NCI-H524 treated with DMSO at 0.1 percent for 48 hours (cell line): ENCODE measurements at places on chromosomes 2 and 18.
A peak's percentile ranks its signal among the peaks of the same experiment; 100 is the strongest.

DNA sequence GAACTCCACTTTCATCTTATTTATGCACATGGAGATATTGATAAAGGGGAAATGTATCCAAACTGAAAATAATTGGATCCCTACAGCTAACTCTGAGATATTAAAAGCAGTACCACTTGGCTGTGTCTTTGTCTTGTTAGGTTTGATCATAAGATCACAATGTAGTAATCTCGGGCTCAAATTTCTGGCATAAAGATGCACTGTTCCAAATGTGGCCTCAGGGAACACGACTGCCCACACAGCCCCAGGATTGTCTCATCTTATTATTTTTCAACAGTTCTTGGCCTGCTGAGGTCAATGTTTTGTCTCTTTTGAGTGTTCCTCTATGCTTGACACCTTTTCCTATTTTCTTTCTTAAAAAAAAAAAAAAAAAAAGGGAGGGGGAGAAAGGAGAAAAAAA, 114.1 kb downstream of the GBX2 start:
- DNase-seq: no peak

- DNase-seq: no peak
Observed at GRCh38 chr2:202339071-202339870, 36.9 kb upstream of the BMPR2 start.

DNA sequence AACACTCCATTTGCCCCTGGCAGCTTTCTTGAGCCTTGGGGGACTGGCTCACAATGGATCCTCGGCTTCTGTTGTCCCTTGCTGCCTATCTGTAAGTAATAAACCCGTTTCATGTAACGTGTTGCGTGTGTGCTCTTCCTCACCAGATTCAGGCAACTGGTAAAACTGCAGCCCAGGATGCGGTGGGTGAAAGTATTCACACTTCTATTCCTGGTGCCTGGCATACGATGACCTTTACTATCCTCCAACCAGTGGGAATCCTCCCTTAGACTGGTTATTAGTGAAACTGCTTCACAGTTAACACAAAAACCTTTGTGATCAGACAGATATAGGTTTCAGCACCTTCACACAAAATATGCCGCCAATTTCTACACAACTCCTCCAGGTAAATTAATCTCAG, 13.6 kb upstream of the ICA1L start:
- DNase-seq: no peak

DNA sequence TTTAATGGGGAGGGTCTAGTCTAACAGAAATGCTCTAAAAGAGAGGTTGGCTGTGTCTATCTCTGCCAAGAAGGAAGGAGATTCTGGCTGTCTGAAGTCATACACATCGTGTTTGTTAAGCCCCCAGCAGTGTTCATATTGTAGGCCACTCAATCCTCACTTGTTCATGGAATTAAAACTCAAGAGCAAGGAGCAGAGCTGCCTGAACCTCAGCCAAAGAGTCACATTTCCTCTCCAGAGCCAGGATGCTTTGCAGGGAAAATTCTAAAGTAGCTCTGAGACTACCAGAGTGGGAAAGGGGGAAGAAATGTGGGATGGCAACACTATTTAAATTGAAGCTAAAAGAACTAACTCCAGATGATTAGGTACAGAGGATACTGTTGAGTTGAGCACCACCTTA, 190.7 kb upstream of the CXCR4 start:
- no peak for DNase-seq

GRCh38 chr2:5290900-5291546, 401.2 kb upstream of the SOX11 start:
- peak; percentile 2 for DNase-seq

DNA sequence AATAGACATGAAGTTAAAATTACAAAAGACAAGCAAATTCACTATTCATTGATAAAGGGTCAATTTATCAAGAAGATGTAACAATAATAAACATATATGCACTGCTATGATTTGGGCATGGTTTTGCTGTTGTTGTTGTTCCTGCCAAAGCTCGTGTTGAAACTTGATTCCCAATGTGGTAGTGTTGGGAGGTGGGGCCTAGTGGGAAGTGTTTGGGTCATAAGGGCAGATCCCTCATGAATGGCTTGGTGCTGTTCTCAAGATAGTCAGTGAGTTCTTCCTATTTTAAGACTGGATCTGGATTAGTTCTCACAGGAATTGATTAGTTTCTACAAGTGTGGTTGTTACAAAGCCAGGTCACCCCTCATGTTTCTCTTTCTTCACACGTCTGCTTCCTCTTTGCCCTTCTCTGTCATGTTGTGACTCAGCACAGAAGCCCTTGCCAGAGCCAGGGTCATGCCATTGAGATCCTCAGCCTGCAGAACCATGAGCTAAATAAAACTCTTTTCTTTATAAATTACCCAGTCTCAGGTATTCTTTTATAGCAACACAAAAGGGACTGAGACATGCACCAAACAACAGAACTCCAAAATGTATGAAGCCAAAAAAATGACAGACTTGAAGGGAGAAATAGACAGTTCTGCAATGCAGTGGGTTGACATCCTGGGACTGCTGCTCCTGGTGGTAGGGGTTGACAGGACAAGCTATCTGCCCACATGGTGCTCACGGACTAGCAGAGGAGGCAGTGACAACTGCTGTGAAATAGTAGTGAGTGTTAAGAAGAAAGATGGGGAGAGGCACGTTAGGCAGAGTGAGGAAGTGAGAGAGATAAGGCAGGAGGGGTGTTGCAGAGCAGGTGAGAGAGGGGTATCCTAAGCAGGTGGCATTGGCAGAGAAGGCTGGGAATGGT, 18.6 kb upstream of the SKA1 start:
- no peak for DNase-seq

DNA sequence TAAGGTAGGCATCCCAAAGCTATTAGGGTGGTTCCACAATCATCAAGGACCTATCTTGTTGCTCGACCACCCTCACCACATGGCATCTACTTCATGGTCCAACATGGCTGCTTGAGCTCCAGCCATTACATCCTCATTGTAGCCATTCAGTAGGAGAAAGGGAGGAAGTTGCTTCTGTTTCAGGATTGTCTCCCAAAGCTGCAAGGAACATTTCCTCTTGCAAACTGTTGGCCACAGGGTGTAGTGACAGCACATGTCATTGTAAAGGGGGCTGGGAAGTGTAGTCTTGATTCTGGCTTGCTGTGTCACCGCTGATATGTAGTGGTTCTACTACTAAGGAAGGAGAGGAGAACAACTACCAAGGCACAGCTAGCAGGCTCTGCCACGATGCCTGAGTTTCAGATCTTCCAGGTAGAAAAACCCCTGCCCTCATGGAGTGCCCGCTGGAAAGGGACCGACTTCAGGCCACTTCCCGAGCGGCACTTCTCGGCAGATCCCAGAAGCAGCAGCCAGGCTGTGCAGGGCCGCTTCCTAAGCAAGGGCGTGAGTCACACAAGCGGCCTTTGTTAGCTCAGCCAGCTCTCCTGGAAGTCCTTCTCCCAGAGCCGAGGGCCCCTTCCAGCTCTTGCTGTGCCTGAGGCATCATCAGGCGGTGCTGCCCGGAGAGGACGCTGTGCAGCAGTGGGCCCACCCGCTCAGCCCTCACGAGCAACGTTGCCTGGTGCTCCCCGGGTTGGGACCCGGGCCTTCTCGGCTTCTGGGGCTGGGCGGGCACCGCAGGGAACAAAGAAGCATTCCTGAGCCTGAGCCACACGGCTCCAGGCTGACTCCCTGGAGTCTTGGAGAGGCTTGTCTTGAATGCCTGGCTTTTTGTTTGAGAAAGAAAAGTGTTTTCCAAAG, 58.2 kb downstream of the HS6ST1 start:
- DNase-seq: no peak

GRCh38 chr2:134327367-134327766, 73.5 kb downstream of the MGAT5 start:
- no peak for DNase-seq

- DNase-seq: no peak
Observed at GRCh38 chr18:12783524-12783923, 80.7 kb downstream of the PSMG2 start.

DNA sequence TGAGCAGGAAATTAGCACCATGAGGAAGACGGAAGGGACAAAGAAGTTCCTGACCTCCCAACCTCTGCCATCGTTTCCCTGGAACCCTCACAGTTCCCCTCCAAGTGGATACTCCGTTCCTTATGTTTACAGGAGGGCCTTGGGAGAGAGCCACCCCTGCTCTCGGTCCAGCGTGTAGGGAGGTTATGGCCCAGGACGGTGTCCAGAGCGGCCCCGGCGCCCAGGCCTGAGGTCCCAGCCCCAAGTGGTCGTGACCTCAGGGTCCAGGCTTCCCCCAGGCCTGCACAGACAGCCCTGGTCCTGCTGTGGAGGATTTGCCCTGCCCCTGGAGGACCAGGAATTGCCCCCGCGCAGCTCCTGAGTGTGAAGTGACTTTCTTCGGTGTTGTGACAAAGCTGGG, 61.8 kb upstream of the RBM44 start:
- no peak for DNase-seq

DNA sequence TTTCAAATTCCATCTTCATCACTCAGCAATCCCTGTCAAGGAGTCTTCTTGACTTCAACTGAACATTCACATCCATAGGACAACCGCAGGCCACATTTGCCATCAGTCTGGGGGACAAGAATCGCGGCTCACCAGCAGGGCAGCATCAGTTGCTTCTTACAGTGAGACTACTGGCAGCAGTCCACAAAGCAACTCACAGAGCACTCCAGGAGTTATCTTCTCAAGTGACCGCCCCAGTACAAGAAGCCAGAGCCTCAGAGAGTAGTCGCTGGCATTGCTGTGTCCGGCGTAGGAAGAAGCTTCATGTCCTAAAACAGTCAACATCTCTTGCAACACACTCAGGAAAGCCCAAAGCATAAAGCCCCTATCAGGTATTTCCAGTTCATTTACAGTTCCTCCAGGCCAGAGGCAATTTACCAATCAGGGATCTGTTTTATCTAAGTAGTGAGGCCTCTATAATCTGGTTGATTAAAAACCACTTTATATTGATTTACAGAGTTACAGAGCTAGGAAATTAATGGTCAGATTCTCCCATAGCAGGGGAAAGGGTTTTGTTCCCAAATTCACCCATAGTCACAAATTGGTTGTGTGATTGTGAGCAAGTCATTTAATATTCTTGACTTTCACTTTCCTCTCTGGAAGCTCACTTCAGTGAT, 177.3 kb downstream of the NBAS start:
- DNase-seq: no peak

GRCh38 chr2:70356941-70357683, 55.2 kb upstream of the FAM136A start:
- no peak for DNase-seq

GRCh38 chr2:152280780-152281179, 54.2 kb upstream of the FMNL2 start:
- no peak for DNase-seq

GRCh38 chr18:10579079-10579867, 53.4 kb downstream of the NAPG start:
- no peak for DNase-seq

GRCh38 chr2:18975506-18976167, 382.8 kb downstream of the OSR1 start:
- DNase-seq: no peak

DNA sequence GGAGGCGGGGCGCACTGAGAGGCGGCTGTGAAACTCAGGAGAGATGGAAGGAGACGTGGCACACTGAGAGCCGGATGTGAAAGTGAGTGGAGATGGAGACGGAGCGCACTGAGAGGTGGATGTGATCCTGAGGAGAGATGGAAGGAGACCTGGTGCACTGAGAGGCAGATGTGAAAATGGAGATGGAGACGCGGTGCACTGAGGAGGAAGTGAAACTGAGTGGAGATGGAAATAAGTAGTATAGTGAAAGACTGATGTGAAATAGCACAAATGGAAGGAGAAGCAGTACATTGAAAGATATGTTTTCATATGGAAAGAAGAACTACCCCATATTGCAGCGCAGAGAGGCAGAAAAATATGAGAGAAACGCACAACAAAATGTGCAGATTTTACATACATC, 281.6 kb upstream of the RGPD4 start:
- no peak for DNase-seq

- no peak for DNase-seq
Observed at GRCh38 chr2:65355186-65355831, 77.1 kb downstream of the SPRED2 start.

- DNase-seq: no peak
Observed at GRCh38 chr2:200216310-200216709, 90.2 kb upstream of the SPATS2L start.

DNA sequence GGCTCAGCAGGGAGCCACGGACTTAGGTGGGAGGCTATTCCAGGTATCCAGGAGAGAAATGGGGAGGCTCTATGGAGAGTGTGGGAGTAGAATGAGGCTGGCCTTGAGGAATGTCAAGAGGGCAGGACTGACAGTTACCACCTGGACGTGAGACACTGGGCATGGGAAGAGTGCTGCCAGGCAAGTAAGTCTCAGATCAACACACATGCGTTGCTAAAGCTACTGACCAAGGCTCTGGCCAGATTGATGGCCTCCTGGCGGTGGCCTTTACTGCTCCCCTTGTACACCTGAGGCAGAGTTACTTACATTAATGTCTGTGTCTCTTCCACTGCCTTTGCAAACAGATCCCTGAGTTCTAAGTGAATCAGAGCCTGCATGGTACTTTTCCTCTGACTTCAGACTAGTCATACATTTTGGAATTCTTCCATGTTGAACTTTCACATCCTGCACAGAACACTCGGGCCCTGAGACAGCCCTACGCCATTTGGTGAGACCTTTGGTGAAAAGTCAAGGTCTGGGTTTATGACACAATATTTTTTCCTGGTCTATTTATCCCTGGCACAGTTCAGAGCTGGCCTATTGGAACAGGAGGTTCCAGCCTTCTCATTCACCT, 398.8 kb upstream of the TRIB2 start:
- DNase-seq: no peak

DNA sequence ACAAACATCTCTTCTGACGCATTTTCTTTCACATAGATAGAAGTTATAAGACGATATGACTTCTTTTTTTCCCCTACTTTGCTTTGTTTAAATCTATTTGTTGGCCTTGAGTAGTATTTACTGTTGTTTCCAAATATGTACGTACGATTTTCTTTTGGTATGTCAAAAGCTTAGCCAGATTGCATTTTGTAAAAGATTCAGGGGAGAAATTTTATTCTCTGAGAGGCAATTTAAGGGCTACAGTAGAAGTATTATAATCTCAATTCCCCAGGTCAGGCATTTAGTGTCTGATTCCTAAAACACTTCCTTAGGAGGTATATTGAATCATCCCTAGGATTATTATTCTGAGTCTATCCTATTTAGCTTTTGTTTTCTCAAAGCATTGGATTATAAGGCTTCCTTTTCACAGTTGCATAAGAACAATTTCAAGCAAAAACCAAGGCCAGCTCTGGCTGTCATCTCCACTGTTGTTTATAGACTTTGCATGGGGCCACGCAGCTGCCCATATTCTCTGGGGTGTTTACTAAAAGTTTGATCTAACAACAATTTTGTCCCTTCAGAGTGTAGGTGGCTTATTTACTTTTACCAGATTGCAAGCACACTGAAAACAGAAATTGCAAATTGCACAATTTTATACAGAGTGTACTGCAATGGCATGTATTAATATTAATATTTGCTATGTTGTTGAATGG, 33.6 kb upstream of the GCG start:
- DNase-seq: no peak

GRCh38 chr2:16277117-16277516, 336.8 kb downstream of the MYCN start:
- no peak for DNase-seq

GRCh38 chr2:193627187-193627926, 1432.6 kb upstream of the TMEFF2 start:
- DNase-seq: no peak

GRCh38 chr18:11872479-11873136, 21.4 kb downstream of the CHMP1B start:
- DNase-seq: no peak

GRCh38 chr2:236113948-236114347, 54.2 kb downstream of the GBX2 start:
- DNase-seq: no peak

- DNase-seq: peak; percentile 84
Observed at GRCh38 chr2:168025487-168026202, 221.8 kb downstream of the STK39 start.
